ENCODE measurements at places on chromosomes 1 and 21.

DNA sequence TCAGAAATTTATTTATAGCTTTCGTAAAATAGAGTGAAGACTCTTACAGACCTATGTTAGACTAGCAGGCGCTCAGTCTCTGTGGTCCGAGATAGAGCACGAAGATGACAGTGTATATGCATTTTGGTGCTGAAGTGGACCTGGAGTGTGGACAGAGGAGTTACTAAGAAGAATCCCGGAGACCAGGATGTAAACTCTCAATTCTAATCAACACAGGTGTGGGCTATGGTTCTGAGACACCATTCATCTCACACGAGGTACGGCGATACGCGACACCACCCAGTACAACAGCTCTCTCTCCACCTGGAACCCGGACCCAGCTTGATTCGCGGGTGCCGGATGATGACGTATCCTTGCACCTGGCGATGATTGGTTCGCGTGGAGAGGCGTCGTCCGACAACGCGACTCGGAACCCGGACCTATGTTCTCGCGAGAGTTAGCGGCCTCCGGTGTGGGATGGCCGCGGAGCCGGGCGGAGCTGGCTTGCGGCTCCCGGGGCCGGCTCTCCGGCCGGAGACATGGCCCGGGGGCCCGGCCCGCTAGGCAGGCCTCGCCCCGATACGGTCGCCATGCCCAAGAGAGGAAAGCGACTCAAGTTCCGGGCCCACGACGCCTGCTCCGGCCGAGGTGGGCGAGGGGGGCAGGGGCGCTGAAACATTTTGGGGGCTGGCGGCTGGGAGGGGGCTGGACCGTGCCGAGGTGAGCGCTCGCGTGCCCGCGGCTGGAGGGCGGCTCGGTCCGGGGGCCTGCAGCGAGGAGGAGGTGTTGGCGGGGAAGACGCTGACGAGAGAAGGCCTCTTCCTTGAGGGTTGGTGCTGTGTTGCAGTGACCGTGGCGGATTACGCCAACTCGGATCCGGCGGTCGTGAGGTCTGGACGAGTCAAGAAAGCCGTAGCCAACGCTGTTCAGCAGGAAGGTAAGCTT, at the start of gene TMEM183A:
TSS of gene TMEM183A (plus strand) at position 427 of the 924 bp plus-strand sequence. CDS start at position 519, 92 bp downstream.
- peak; percentile 96 for DNase-seq

DNA sequence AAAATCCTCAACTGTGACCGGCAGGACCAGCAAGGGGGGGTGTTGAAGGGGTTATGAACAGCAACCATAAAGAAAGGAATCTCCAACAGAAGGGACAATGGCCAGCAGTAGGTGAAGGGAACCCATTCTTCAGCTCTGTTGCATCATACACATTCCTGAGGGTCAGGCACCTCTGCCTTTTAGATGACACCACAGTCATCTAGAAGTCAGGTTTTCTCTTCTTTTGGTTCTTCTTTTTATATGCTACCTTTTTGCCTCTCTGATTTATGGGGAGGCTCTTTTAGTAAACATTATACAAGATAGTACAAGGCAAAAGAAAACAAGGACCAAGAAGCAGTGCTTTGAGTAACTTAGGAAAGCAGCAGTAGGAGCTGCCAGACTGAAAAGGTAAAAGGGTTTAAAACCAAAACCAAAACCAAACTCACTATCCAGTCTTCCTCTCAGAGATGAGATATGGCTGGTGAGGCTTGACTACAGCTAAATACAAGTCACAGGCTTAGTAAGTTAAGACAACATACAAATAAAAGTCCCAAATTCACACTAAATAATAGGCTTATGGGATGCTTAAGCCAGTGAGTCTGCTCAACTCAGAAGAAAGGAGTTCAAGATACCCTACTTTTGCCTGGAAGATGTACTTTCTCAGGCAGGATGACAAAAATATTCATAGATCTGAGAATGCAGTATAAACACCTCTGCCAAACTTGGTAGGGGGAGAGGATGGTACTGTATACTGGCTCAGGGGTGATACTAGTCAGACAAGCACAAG, 4.1 kb downstream of the TEX38 start:
- no peak for DNase-seq

- no peak for DNase-seq
These were observed 42.2 kb downstream of the DISC1 start for GRCh38 chr1:231668826-231669225.

DNA sequence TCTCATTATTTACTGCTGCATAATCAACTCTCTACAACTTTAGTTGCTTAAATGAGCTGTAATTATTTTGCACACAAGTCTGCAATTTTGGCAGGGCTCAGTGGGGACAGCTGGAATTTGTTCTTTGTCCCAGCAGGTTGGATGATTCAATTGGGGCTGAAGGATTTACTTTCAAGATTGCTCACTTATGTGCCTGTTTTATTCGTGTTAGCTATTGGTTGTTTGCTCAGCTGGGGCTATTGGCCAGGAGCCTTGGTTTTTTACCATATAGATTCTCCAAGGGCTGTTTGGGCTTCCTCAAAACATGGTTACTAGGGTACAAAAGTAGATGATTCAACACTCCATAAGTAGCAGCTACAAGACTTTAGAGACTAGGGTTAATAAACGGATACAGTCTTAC, 13.4 kb downstream of the OR10R2 start:
- DNase-seq = no peak

- DNase-seq = no peak
These were observed 754 bp upstream of the LSS start for GRCh38 chr21:46229133-46229922.

DNA sequence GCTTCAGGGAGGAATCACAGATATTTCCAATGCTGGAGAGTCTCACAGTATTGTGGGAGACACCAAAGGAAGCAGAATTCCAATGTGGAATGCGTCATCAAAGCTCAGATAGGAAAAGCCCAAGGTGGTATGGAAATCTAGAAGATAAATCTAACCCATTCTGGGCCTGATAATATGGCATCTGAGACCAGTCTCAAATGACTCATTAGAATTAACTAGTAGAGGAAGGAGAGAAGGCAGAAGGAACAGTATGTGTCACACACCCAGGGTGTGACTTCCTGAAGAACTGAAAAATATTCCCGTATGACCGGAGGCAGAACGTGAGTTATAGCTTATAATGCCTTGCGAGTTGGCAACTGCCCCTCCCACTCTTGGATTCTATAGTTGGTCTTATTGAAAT, 499.2 kb downstream of the PLPP3 start:
- no peak for DNase-seq

GRCh38 chr1:158016651-158017335, 23.3 kb downstream of the KIRREL1 start:
- no peak for DNase-seq
